ENCODE measurements at places on chromosomes 7 and 10.
A peak's percentile ranks its signal among the peaks of the same experiment; 100 is the strongest.

GRCh38 chr7:134636008-134636449 lies 10.6 kb upstream of the BPGM start:
- DNase-seq, result no peak

- DNase-seq, result no peak
Observed at GRCh38 chr10:84423719-84424118, 95.3 kb downstream of the CCSER2 start.

DNA sequence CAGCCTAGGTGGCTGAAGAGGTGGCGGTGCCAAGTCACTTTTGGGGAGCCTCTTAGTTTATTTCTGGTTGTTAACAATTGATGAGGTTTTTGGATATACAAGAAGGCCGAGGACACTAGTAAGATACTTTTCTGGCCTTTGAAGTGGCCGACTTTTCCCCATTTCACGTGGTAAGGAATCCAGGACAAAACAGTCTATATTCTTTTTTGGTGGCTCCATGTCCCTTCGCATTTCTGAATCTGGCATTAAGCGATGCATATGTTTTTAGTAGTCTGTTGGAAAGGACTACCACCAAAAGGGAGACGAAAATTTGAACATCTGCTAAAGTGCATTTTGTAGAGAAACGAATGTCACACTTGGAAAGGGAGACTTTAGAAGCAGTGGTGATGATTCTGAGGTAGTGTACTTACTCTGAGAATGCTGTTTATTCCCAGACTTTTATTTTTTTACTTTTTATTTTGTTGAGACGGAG lies 1.5 kb downstream of the MLLT10 start:
- no peak for DNase-seq

- DNase-seq, result no peak
Observed at GRCh38 chr10:73635781-73636180, 5.5 kb downstream of the MYOZ1 start.

DNA sequence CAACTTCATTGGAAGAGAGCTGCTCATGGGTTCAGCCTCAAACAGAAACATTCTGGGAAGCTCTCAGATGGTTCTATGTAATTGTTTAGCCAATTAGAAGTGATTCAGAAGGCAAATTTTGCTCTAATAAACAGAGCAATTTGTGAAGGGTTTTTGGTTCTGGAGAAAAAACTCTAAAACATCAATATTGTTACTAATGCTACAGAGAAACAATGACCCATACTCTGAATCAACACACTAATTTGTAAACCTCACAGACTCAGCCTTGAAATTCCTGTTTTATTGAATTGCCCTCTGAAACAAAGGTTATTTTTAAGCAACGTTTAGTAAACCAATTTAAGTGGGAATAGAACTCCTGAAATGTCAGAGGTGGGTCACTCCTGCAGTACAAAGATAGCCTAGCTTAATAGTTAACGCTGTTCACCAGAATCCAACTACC lies 171.6 kb upstream of the SVIL start:
- no peak for DNase-seq

- DNase-seq, result no peak
Observed at GRCh38 chr10:118471863-118472262, 123.6 kb downstream of the PRLHR start.

GRCh38 chr10:128880159-128880725 lies 586.8 kb upstream of the MGMT start:
- DNase-seq, result no peak

DNA sequence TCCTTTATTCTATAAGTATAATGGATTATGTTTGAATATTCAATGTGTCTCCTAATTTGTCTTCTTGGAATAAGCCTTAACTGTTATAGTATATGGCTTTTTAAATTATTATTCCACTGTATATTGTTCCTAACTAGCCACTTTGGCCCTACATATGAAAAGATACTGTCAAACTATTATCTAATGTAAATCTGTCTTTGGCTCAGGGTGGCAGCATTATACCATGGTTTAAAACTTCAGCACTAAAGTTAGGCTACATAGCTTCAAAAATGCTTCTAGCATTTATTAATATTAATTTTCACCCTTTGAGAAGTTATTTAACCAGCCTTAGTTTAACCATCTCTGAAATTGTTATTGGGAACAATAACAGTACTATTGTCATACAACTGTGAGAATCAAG lies 543.1 kb upstream of the MBL2 start:
- DNase-seq, result no peak

GRCh38 chr7:77426052-77426404 lies 9.9 kb upstream of the GSAP start:
- no peak for DNase-seq

- no peak for DNase-seq
Observed at GRCh38 chr7:32131091-32131490, 60.9 kb upstream of the PDE1C start.

GRCh38 chr7:156640949-156641485 lies 443 bp downstream of the RNF32 start:
- no peak for DNase-seq

- DNase-seq, result no peak
Observed at GRCh38 chr7:145092766-145093165, 256.9 kb upstream of the TPK1 start.

GRCh38 chr7:20786049-20786412 lies 655 bp downstream of the SP8 start:
- DNase-seq, result no peak

- DNase-seq, result no peak
Observed at GRCh38 chr7:17402628-17403278, 104.3 kb downstream of the AHR start.

DNA sequence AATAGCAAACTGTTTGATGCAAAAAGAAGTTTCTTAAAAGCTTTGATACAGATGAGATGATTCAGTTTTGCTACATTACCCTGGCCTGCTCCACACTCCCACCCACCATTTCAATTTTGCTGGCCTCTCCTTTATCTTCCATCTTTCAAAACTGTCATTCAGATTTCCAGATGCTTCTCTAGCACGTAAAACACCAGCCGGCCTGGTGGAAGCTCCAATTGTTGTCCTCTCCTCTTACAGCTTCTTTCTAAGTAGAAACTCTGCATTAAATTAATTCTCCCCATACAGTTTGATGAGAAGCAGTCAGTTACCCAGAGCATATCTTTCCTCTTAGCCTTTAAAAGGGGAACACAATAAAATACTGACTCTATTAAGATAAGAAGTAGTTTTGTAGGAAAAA lies 34.3 kb upstream of the ELMO1 start:
- no peak for DNase-seq

GRCh38 chr10:100522107-100522801 lies 2.6 kb upstream of the SEC31B start:
- no peak for DNase-seq

DNA sequence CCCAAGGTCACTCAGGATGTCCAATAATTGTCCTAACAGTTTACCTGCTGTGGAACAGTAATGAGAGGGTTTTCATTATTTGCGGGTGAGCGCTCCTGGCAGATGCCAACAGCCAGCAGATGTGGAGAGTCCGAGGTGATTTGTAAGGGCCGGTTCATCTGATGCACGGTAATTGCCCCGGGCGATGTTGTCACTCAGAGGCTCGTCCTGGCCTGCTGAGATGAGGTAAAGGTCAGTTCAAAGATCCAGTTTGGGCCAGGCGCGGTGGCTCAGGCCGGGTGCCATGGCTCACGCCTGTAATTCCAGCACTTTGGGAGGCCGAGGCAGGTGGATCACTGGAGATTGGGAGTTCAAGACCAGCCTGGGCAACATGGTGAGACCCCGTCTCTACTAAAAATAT lies 16.9 kb downstream of the LHPP start:
- no peak for DNase-seq

DNA sequence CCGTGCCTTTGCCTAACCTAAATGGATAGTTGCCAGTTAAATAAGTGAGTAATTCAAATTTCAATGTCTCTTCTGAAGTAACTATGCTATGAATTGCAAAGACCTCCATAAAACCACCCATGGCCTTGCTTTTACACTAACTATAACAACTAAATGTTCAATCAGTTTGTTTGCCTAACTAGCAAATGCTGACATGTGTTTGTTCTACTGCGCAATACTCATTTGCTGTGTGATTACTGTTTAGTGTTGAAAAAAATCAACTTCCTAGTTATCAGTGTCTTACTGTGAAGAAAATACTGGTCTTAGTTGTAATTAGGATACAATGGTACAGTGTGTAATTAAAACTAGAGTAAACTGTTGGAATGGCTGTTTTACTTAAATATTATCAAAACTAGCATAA lies 47.3 kb upstream of the GATAD1 start:
- no peak for DNase-seq

DNA sequence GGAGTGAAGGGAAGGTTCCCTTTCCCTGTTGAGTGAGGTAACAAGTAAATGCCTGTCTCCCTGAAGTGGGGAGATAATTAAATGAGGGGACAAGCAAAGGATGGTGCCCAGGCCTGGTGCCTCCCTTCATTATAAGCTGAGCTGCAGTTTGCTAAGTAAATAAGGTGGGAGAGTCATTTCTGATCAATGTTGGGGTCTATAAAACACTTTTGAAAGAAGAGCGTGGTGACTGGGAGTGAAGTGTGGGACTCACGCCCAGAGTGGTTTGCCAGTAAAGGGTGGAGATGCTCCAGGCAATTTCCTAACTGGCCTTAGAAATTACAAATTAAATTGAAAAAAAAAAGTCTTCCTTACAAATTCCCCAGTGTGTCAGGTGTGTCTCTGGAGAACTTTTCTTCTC lies 9.6 kb upstream of the GPR15LG start:
- DNase-seq, result no peak

DNA sequence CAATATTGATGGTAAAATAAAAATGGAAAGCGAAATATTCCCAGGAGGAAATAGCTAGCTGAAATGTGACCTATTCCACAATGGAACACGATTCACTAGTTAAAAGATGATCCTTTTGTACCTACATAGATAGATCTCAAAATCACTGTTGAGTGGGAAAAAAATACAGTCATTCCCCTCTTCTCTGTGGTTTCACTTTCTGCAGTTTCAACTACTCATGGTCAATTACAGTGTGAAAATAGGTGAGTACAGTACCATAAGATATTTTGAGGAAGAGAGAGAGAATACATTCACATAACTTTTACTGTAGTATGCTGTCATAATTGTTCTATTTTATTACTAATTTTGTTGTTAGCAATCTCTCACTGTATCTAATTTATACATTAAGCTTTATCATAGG lies 56.0 kb upstream of the COL13A1 start:
- DNase-seq, result no peak

- no peak for DNase-seq
Observed at GRCh38 chr10:17655567-17656146, 11.7 kb downstream of the STAM start.

DNA sequence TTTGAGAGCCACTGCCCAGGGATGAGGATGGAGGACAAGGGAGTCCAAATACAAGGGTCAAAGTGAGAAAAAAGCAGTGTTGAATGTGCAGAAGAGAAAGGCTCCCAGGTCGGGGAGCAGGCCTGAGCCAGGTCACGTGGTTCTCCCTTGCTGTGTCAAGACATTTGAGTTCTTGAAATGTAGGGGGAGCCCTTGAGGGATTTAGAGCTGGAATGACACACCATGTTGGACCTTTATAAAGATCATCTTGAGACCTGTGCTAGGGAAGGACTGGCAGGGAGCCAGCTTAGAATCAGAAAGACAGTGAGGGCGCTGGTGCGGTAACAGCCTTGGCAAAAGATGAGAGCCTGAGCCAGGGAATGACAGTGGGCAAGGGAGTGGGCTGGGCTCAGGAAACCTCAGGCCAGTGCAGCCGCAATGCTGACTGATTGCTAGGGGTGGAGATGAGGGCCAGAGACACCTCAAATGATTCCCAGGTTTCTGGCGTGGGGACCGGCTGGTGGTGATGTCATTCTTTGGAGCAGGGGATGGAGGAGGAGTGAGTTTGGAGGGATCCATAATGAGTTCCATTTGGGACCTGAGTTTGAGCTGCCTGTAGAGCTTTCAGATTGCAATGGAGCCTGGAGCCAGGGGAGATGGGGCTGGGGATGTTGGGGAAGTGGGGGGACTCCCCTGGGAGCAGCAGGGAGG lies 120.1 kb downstream of the PTPN20 start:
- no peak for DNase-seq

GRCh38 chr10:31095677-31096560 lies 64.3 kb upstream of the ZNF438 start:
- no peak for DNase-seq

- DNase-seq, result peak; percentile 68
Observed at GRCh38 chr7:36389371-36390198, at the start of gene ANLN. Gene ANLN, plus strand, starts transcription at chr7:36389862. Its CDS starts 165 bp downstream, at chr7:36390027.

GRCh38 chr7:155551785-155552611 lies 5.6 kb upstream of the CNPY1 start:
- no peak for DNase-seq

DNA sequence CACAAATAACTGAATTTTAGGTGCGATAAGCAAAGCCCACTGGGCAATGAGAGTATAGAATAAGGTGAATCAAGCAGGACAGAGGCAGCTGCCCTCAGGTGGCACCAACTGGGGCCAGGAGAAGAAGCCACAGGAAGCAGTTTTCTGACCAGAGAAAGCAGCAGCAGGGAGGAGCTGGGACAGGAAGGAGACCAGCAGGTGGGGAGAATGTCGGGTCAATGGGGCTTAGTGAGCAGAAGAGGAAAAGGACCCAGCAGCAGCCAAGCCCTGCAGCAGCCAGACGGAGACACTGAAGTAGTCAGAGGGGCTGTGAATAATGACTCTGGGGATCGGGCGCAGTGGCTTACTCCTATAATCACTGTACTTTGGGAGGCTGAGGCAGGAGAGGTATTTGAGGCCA lies 209.6 kb upstream of the SH2B2 start:
- no peak for DNase-seq

DNA sequence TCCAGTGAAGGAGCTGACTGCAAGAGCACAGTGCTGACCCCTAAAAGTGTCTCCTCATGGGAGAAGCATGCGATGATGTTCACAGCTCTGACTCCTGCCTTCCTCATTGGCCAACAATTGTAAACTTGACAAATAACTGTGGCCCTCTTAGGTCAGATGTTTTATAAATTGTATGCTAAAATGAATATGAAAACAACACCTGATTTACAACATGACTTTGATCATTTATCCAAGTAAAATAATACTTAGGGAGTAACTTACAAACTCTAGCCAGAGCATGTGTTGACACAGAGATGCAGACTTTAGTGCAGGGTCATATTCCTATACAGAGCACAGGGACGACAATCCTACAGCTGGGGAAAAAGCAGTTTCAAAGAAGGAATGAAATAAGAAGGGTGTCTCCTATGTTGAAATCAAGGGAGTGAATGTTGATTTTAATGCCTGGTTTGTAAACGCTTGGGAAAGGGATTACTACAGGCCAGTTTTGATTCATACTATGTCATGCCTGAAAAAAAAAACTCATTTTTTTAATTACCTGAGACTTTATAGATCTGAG lies 391.4 kb upstream of the AKR1E2 start:
- no peak for DNase-seq

GRCh38 chr7:18927134-18927533 lies 190.3 kb downstream of the TWIST1 start:
- DNase-seq, result no peak
